Dermis microvascular lymphatic vessel endothelial cell (primary cell): ENCODE measurements at places on chromosomes 11 and 22. TPM values are rescaled to one million over a fixed set of nuclear protein-coding genes. Genes with fewer than 3 reads are reported as not detected.

Gene OR2D2
- total RNA-seq, result 0.13 and 0.25 TPM in 2 replicates

- DNase-seq, result no peak
Measured at GRCh38 chr11:2360081-2360642, 16.9 kb upstream of the CD81 start.

GRCh38 chr11:103637831-103638230, 398.6 kb upstream of the DDI1 start:
- DNase-seq, result no peak

GRCh38 chr22:50199251-50199721, 1.5 kb upstream of the SELENOO start:
- no peak for DNase-seq

- DNase-seq, result no peak
Measured at GRCh38 chr11:34136420-34136819, 31.0 kb downstream of the NAT10 start.

- DNase-seq, result no peak
Measured at GRCh38 chr22:43080616-43081015, 8.6 kb downstream of the TTLL1 start.

GRCh38 chr11:116703421-116703820, 69.4 kb downstream of the BUD13 start:
- no peak for DNase-seq
